ENCODE measurements at places on chromosomes 2 and 18. TPM values are rescaled to one million over a fixed set of nuclear protein-coding genes. Genes with fewer than 3 reads are reported as not detected.

DNA sequence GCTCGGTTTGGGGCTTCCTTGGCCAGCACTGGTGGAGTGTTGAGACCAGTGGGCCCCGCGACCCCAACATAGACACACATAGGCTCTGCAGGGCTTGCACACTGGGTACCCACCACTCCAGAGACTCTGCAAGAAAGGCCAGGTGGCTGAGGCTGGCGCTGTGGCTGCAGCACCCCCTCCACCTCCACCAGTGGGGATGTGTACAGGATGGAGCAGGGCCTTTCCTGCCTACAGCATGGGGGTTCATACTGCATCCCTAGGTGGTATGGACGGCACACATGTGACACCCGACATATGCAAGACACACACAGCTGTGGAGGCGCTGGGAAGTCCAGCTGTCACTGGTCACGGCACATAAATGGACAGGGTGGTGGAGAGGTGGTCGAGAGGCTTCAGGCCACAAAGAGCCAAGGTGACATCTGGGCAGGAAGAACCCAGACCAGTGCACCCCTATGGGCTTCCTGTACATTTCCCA lies 1.3 kb downstream of the RNPEPL1 start:
- DNase-seq: no peak

Gene TSN
- 76.5 TPM for total RNA-seq

Gene GPR155
- total RNA-seq: 11.7 TPM

DNA sequence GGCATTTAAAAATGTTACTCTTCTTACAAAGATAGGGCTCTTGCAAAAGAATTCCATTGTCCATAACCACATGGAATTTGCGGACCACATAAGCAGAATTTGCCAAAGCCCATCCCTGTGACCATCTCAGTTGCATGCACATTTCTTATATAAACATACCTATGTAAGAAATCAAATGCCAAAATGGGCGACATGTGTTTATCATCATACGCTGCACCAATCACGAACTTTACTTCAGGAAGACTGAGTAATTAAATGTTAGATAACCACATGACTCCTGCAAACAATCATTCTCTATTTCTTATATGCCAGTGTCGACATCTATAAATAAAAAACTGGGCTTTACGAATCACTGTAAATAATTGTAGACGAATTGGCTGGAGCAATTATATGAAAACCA lies 186.1 kb upstream of the RBMS1 start:
- DNase-seq: no peak

Gene LRRC30
- not detected for total RNA-seq

DNA sequence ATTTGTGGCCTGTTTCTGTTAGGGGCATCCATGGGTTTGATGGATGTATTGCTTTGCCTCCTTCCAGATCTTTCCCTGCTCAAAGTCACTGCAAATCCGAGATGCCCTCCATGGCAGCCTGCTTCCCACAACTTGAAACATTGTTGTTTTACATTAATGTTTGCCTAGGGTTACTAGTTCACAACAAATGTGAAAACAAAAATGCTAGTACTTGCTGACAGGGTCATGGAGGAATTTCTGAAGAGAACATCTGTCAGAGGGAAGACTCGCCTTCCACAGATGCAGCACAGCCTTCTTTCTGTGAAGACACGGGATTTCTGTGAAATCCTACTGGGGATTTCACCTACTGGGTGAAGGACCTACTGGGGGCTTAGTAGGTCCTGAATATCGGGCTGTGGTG lies 260.0 kb upstream of the FN1 start:
- no peak for DNase-seq

DNA sequence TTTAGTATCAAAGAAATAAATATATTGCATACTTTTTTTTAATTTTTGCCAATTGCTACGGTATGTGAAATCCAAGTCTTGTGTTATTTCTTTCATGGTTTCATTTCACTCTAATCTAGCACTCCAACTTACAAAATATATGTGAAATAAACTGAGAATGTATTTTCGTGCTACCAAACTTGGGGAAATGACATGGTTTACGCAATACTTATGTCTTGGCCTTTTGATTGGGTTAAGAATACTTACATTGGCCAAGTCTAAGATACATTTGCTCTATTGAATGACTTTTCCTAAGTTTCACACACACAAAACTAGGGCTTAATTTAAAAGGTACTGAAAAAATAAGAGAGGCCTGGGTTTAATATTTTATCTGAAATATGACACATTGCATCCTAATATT lies 80.5 kb downstream of the VRK2 start:
- DNase-seq: no peak

- DNase-seq: no peak
Observed at GRCh38 chr18:36075862-36076587, 8.7 kb upstream of the RPRD1A start.

Gene CLHC1
- 20.1 TPM for total RNA-seq

All from mucosa of gallbladder (tissue), 1 donor.